ENCODE measurements at places on chromosomes 16 and 17.

DNA sequence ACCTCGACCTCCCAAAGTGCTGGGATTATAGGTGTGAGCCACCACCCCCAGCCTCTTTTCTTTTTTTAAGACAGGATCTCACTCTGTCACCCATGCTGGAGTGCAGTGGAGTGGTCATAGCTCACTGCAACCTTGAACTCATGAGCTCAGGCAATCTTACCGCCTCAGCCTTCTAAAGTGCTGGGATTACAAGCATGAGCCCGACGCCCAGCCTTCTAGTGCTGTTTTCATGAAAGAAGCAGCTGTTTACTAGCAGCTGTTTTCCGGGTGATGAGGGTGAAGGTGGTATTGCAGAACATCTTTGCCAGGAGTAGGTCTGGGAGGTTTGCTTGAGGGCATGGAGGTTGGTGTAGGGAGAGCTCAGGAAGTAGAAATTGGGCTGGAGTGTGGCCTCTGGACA, 2.0 kb downstream of the ADCY7 start:
- no peak for DNase-seq

GRCh38 chr17:2335726-2336214, 487 bp downstream of the TSR1 start:
- no peak for DNase-seq

DNA sequence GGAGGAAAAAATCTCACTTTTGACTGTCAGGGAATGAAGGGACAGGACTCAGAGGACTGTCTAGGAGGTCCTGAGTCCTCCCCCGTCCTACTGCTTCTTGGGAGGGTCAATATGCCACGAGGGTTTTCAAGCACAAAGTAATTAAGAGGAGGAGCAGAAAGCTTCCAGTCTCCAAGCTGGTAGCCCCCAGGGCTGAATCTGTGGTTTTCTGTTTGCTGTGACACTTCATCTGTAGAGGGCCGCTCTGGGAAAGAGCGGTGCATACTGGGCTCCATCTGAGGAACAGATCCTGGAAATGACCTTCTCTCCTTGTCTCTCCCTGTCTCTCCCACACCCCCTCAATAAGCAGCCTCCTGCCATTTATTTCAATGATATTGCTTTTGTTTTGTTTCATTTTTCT, 180.1 kb upstream of the SDK2 start:
- no peak for DNase-seq

GRCh38 chr16:87864331-87864989, 4.8 kb downstream of the SLC7A5 start:
- no peak for DNase-seq

DNA sequence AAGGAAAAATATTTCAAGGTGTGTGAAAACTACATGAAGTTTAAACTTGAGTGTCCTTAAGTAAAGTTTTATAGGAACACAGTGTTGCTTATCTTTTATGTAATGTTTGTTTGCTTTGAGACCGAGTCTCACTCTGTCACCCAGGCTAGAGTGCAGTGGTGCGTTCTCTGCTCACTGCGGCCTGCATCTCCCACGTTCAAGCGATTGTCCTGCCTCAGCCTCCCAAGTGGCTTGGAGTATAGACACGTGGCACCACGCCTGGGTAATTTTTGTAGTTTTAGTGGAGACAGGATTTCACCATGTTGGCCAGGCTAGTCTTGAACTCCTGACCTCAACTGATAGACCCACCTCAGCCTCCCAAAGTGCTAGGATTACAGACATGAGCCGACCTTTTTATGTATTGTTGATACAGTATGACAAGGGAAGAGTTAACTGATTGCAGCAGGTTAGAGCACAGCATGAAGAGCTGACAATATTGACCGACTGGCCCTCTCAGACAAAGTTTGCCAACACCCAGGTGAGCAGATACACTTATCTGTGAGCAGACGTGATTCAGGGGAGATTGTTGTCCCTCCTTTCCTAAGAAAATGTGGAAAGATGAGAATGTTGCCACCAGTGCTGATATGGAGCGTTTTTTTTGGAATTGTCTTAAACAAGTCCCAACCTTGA, 373.7 kb downstream of the WWOX start:
- DNase-seq = no peak

DNA sequence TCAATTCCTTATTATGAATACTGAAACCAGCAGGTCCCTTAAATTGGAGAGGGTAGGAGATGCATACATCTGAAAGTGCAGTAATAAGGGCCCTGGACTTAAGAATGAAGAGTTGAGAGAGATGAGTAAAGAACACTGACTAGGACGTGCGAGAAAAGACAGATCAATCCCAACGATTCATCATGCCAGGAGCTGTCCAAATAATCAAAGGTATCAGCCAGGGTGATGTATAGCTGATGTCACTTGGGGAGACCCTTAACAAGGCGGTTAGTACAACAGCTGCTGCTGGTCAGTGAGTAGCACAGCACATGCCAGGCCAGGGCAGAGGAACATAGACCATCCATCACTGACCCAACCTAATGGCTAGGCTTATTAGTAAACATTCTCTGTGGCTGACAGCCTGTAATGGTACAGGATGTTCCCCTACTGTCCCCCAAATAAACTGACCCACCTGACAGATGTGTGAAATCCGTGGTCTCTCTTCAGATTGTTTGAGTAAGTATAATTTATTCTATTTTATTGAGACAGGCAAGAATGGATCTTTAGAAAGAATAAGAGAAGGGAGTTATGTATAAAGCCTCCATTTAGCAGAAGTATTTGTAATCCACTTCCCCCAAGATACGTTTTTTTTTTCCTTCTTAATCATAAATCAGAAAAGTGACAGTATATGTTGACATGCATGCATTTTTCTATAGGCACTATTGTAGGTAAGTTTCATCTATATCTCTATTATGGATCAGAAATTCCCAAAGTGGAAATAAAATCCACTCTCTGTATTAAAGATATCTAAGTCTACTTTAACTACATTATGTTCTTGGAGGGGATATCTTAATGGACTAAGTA, 118.4 kb downstream of the SNX11 start:
- no peak for DNase-seq

DNA sequence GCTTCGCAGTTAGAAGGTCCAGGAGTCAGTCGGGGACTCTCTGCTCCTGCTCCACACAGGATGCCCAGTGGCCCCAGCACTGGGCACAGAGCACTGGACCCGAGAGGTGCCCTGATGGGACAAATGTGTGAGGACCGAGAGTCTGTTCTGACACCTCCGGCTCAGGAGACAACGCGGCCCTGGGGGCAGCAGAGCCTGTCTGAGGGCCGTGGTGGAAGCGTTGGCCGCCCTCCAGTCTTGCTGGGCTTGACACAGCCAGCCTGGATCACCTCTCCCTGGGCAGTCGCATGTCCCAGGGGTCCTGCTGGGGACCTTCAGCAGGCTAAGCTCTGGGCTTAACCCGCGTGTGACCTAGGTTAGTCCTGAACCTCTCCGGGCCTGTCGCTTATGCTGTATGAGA, 23.1 kb downstream of the LGALS9 start:
- DNase-seq = no peak

- no peak for DNase-seq
These were observed 80.5 kb downstream of the TEX14 start for GRCh38 chr17:58611331-58611730.

- DNase-seq = no peak
These were observed 15.9 kb upstream of the MEIOB start for GRCh38 chr16:1887711-1888354.

GRCh38 chr17:45380991-45381390, 51.7 kb downstream of the ARHGAP27 start:
- no peak for DNase-seq

- DNase-seq = no peak
These were observed 528 bp downstream of the HAGHL start for GRCh38 chr16:727291-727977.

- no peak for DNase-seq
These were observed 68.3 kb upstream of the GCSH start for GRCh38 chr16:81164481-81164880.

GRCh38 chr17:43636426-43636825, 25.3 kb downstream of the MEOX1 start:
- DNase-seq = no peak

GRCh38 chr17:43418441-43419374, 19.9 kb downstream of the ARL4D start:
- DNase-seq = peak; percentile 86

DNA sequence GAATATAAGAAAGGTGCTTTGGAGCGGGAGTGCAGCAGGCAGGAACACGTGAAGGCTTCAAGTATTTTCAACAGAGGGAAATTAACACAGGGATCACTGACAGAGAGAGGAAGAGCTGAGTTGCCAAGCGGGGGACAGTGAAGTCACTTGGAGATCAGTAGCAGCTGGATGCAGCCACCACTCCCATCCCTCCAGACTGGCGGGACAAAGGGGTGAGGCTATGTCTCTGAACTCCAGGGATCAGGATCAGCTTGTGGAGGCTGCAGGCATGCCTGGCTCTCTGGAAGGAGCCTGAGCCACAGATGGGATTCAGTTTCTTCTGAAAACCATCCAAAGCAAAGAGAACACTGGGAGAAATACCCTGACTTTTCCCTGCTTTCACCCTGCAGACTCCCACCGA, 113.7 kb upstream of the IRX3 start:
- DNase-seq = no peak

DNA sequence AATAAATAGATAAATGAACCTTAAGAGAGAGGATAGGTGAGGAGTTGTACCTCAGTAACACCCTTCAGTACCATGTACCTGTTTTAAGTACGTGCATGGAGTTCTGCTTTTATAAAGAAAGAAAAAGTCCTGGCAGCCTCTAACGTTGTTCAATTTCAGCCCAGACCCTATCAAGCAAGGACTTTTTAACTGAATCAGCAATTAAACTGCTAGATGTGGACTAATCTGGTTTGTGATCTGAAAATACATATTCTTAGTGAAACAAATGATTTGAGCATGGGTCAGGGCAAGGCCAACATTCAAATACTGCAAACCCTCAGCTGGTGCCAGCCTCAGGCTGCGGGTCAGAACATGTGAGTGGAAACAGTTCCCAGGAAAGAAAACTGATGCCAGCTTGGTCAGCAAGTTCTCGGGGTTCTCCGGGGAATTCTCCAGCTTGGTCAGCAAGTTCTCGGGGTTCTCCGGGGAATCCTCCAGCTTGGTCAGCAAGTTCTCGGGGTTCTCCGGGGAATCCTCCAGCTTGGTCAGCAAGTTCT, 84.5 kb downstream of the MRM3 start:
- DNase-seq = no peak

GRCh38 chr16:35174016-35174415, 1714.6 kb downstream of the TP53TG3F start:
- DNase-seq = no peak

GRCh38 chr16:657487-657886, 8.3 kb downstream of the WDR90 start:
- DNase-seq = no peak

DNA sequence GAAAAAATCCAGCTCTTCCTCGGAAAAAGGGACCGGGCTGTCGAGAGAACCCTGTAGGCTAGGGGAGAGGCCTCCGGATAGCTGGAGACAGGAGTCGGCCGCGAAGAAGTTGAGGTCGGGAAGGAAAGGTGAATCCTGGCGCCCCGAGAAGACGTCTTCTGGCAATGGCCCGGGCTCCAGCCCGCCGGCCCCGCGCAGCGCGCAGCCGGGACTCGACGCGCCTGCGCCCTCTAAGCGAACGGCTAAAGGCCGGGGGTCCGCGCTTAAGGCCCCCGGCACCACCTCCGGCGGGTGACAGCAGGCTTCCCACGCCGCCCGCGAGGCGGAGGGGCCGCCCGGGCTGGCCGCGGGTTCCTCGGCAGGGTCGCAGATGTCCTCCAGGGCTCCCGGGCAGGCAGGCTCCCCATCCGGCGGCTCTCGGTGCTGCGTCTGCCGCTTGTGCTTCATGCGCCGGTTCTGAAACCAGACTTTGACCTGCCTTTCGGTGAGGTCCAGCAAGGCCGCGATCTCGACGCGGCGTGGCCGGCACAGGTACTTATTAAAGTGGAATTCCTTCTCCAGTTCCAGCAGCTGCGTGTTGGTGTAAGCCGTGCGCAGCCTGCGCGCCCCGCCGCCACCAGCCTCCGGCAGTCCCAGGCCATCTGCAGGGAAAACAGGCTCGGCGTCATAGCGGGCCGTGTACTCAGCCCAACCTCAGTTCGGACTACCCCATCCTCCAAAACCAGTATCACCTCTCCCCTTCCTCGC, 1.6 kb downstream of the HOXB2 start:
- no peak for DNase-seq

- no peak for DNase-seq
These were observed 2.9 kb upstream of the CLDN9 start for GRCh38 chr16:3009568-3010390.

DNA sequence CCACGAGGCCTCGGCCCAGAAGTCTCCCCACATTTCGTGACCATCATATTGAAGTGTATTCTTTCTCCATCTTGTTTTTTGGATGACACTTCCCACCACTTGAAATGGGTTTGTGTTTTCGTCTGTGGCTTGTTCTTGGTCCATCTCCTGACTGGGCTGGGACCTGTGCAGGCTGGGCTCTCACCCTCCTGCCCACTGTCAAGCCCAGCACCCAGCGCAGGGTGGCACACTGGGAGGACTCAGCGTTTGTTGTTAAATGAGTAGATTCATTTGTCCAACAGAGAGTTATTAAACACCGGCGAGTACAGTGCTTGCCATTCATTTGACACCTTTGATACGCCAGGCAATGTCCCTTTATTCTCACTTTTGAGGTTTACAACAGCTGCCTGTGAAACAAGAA, 22.6 kb downstream of the NT5M start:
- DNase-seq = no peak

GRCh38 chr17:72142614-72143013, 21.8 kb downstream of the SOX9 start:
- no peak for DNase-seq

DNA sequence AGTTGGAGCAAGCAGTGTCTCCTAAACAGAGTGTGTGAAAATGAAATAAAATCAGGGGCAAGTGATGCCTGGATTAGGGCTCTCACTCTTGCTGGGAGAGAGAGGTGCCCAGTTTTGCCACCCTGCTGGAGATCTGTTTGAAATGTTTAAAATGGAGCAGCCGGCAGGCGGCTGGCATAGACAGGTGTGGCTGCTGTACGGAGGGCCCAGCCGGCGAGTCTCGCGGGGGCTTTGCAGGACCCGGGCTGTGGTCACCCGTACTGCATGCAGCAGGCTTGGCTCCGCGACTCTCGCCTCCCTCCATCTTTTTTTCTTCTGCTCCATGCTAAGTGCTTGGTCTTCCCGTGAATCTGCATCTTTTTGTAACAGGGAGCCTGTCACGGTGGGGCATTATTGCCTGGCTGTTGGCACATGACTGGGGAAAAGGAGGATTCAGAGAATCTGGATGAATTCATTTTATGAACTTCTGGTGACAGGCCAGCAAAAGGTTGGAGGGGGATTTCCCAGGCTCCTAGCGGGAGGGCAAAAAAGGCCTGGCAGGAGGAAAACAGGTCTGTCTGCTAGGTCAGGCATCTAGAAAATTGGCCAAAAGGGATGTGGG, 1.8 kb downstream of the ZNRF1 start:
- DNase-seq = no peak

GRCh38 chr17:16037636-16038035, 38.0 kb downstream of the TTC19 start:
- no peak for DNase-seq
